Osteoblast (primary cell): ENCODE measurements at places on chromosomes 4 and X. TPM values are rescaled to one million over a fixed set of nuclear protein-coding genes. Genes with fewer than 3 reads are reported as not detected.
A peak's percentile ranks its signal among the peaks of the same experiment; 100 is the strongest.

Gene GIMD1
- total RNA-seq = not detected in 2 replicates

Gene FAM199X
- 20.3 and 22.4 TPM in 2 replicates for total RNA-seq

Gene MAGEB2
- not detected in 2 replicates for total RNA-seq

Gene TRPC3
- under 0.01 and 0.29 TPM in 2 replicates for total RNA-seq

Gene TRIML2
- under 0.01 TPM in 1 of 2 replicates, not detected in the other for total RNA-seq

Gene UCP1
- not detected in 2 replicates for total RNA-seq

DNA sequence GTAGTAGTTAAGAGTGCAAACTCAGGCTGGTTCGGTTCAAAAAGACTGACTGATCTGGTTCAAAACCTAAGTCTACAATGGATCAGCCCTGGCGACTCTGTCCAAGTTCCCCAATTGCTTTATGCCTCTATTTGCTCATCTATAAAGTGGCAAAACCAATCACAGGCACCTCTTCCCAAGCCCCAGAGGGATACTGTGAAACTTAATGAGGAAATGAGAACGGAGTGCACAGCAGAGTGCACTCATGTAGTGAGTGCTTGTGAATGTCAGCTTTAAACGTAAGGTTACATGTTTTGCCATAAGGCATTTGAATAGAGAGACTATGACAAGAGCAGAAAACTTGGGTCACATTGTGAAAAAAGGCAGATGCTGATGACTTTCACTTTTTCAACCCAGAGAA, 199.7 kb upstream of the KLF3 start:
- no peak overlapping the region for H3K4me3 ChIP-seq
- H3K27ac ChIP-seq = no peak overlapping the region
- peak; percentile 23 for DNase-seq
- H3K36me3 ChIP-seq = no peaks in the 10 kb centered on the region

GRCh38 chrX:40140706-40141499, 43.1 kb upstream of the BCOR start:
- peak; percentile 89 for DNase-seq
- no peak overlapping the region for H3K4me3 ChIP-seq
- H3K27ac ChIP-seq = no peak overlapping the region
- H3K27me3 ChIP-seq = peaks cover 20% of the 10 kb centered on the region
- H3K4me1 ChIP-seq = peaks cover 12% of the 10 kb centered on the region
- no peaks in the 10 kb centered on the region for H3K36me3 ChIP-seq

DNA sequence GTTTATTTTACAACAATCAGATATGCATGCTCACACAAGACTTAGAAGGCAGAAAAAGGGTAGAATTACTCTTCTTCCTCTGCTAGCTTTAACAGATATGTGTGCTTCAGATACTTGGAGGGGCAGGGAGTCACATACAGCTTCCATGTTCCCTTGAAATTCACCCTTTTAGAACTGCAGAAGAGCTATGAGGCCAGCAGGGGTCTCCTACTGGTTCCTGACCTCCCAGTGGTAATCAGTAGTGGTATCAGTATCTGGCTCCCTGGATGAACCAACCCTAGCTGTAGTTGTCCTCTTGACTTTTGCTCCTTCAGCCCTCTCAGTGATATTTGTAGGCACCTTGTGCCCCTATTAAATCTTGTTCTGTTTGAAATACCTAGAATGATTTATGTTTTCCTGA, 81.5 kb downstream of the RCHY1 start:
- H3K27ac ChIP-seq = no peak overlapping the region
- H3K4me1 ChIP-seq = no peaks in the 10 kb centered on the region
- no peak overlapping the region for H3K4me3 ChIP-seq
- H3K27me3 ChIP-seq = no peaks in the 10 kb centered on the region
- no peak for DNase-seq
- no peaks in the 10 kb centered on the region for H3K36me3 ChIP-seq

DNA sequence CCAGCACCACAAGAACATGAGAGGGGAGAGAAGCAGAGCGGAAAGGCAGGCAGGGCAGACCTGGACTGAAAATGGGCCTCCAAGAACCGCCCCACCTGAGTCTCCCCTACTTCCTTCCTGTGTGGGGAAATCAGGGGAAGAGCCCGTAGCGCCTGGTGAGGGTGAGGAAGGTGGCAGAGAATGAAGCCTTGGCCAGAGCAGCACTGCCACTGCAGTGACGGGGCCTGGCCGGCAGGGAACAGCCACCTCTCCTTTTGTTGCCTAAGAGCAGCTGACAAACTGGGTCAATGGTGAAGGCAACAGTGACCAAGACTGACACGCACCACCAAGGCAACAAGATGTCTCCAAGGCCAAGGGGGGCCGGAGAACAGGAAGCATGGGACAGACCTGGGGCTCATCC, 58.4 kb upstream of the CBR4 start:
- H3K4me1 ChIP-seq = peaks cover 41% of the 10 kb centered on the region
- H3K36me3 ChIP-seq = no peaks in the 10 kb centered on the region
- DNase-seq = no peak
- H3K27me3 ChIP-seq = no peaks in the 10 kb centered on the region

- DNase-seq = peak; percentile 69
- no peaks in the 10 kb centered on the region for H3K36me3 ChIP-seq
- H3K27me3 ChIP-seq = peaks cover 12% of the 10 kb centered on the region
- no peak overlapping the region for H3K27ac ChIP-seq
- no peak overlapping the region for H3K4me3 ChIP-seq
Measured at GRCh38 chr4:25111648-25112196, 48.5 kb downstream of the SEPSECS start.

- H3K27me3 ChIP-seq = no peaks in the 10 kb centered on the region
- no peaks in the 10 kb centered on the region for H3K4me1 ChIP-seq
- H3K27ac ChIP-seq = no peak overlapping the region
- no peak overlapping the region for H3K4me3 ChIP-seq
- DNase-seq = no peak
Measured at GRCh38 chrX:7787714-7788113, 55.3 kb upstream of the VCX start.

DNA sequence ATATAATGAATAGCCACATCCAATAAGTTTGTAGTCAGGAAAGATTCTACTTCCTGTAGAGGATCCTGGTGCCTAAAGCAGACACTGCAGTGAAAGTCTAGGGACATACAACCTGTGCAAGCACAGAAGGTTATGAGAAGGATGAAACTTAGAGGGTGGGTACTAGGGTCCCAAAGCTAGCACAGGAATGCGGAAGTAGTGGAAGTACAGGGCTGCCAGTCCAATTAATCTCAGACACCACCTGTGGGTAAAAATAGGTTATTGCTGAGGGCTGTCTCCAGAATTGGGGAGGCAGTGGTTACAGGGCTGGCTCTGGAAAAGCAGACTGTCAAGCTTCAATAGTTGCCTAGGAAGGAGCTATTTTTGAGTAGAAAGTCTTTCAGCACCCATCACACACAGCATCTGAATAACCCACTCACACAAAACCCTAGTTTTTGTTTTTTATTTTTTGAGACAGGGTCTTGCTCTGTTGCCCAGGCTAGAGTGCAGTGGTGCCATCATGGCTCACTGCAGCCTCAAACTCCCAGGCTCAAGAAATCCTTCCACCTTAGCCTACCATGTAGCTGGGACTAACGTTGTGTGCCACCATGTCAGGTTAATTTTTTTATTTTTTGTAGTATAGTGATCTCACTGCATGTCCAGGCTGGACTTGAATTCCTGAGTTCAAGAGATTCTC, 50.8 kb upstream of the ELF2 start:
- H3K4me1 ChIP-seq = no peaks in the 10 kb centered on the region
- no peak for DNase-seq
- H3K27me3 ChIP-seq = no peaks in the 10 kb centered on the region
- H3K4me3 ChIP-seq = no peak overlapping the region
- H3K27ac ChIP-seq = no peak overlapping the region

DNA sequence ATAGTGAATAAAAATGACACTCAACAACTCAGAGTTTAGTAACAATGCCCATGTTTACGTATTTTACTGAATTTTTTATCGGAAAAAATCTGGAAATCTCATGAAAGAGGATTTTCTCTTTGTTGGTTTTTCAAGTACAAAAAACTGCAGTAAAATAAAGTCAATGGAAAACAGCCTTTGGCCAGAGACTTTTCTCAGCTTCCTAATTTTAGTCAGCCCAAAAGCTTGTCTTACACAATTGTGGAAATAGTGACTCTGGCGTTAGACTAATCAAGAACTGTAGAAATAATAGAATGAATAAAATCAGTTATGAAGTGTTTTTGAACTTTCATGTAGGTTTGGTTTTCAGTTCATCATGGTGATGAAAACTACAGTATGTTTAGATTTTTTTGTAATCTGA, 234.7 kb downstream of the DKK2 start:
- no peak overlapping the region for H3K4me3 ChIP-seq
- H3K36me3 ChIP-seq = no peaks in the 10 kb centered on the region
- H3K4me1 ChIP-seq = no peaks in the 10 kb centered on the region
- H3K27me3 ChIP-seq = no peaks in the 10 kb centered on the region
- no peak for DNase-seq
- H3K27ac ChIP-seq = no peak overlapping the region

- DNase-seq = no peak
- no peak overlapping the region for H3K27ac ChIP-seq
- H3K4me3 ChIP-seq = no peak overlapping the region
- no peaks in the 10 kb centered on the region for H3K27me3 ChIP-seq
- no peaks in the 10 kb centered on the region for H3K36me3 ChIP-seq
- H3K4me1 ChIP-seq = peaks cover 7% of the 10 kb centered on the region
Measured at GRCh38 chrX:12010436-12010835, 127.8 kb upstream of the FRMPD4 start.

DNA sequence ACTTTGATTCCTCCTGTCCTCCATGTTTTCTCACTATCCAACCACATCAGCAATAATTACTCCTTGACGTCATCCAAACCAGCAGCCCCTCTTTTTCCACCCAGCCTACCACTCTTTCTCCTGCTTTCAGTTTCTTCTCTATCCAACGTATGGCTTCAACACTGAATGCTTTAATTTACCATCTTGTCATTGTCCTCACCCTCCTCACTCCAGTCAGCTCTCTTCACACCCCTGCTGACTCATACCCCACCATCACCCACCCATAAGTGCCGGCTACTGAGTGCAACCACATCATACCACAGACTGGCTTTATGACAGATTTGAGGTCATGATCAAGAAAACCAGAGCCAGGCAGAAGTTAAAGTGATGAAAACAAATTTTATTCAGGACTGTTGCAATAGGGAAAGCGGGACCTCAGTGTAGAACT, 9.8 kb upstream of the ANXA5 start:
- peak; percentile 81 for DNase-seq
- H3K4me1 ChIP-seq = peaks cover 24% of the 10 kb centered on the region
- no peaks in the 10 kb centered on the region for H3K36me3 ChIP-seq
- no peak overlapping the region for H3K4me3 ChIP-seq

DNA sequence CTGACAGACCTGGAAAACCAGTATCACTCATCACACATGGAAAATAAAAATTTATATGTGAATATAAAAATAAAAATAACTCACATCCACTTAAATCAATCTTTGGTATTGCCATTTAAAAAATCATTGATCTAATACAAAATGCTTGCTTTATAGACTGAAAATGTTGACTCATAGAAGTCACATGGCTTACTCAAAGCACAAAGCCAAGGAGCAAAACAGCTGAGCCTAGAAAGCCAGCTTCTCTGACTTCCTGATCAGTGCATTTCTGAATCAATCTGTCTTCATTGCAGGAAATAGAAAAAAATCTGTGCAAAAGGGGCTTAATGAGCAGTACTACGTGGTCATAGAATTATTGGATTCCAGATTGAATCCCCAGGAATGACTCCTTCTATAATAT, 176.9 kb upstream of the HS3ST1 start:
- H3K36me3 ChIP-seq = no peaks in the 10 kb centered on the region
- H3K4me3 ChIP-seq = no peak overlapping the region
- H3K4me1 ChIP-seq = no peaks in the 10 kb centered on the region
- no peak overlapping the region for H3K27ac ChIP-seq

DNA sequence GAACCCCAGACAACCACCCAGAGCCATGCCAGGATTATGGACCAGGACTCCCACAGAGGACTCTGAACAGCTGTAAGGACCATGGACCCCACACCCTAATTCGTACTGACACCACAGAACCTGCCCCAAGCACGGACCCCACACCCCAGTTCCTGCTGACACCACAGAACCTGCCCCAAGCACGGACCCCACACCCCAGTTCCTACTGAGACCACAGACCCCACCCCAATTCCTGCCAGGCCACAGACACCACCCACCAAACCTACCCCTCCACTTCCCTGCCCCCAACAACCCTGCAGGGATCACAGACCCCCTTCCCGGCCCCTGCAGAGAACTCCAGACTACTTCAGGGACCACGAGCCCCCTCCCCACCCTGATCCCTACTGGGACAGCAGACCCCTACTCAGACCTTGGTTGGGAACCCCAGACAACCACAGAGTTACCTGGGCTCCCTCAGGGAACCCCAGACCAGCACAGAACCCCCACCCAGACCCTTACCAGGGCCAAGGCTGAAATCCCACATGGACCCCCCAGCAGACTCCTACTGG, 1.4 kb upstream of the DHRSX start:
- H3K27ac ChIP-seq = no peak overlapping the region
- no peak overlapping the region for H3K4me3 ChIP-seq
- H3K36me3 ChIP-seq = no peaks in the 10 kb centered on the region
- H3K27me3 ChIP-seq = no peaks in the 10 kb centered on the region
- peaks cover 27% of the 10 kb centered on the region for H3K4me1 ChIP-seq
- DNase-seq = no peak

DNA sequence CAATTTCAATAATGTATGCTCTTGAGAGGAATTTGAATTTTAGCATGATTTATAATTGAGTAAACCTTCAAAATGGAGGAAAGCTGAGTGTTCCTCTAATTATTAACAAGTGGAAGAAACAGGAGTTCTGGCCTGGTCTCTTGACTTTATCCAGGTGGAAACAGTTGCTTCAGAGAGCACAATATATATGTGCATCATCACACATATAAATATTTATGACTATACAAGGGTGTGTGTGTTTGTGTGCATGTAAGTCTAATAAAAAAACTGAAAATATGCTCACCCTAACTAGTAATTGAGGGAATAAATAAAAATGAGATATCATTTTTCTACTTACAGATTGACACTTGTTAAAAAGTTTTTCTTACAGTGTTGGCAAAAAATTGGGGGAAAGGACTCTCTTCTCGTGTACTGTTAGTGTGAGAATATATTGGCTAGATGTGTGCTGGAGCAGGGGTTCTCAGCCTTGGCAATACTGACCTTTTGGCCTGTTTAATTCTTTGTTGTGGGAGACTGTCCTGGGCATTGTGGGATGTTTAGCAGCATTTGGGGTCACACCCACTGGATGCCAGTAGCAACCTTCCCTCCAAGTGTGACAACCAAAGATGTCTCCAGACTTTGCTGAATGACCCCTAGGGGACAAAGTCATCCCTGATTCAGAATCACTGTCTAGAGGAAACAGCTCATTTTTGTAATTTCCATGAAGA, 20.8 kb upstream of the HERC5 start:
- no peaks in the 10 kb centered on the region for H3K36me3 ChIP-seq
- no peak overlapping the region for H3K4me3 ChIP-seq
- DNase-seq = no peak
- H3K27ac ChIP-seq = no peak overlapping the region
- no peaks in the 10 kb centered on the region for H3K27me3 ChIP-seq

DNA sequence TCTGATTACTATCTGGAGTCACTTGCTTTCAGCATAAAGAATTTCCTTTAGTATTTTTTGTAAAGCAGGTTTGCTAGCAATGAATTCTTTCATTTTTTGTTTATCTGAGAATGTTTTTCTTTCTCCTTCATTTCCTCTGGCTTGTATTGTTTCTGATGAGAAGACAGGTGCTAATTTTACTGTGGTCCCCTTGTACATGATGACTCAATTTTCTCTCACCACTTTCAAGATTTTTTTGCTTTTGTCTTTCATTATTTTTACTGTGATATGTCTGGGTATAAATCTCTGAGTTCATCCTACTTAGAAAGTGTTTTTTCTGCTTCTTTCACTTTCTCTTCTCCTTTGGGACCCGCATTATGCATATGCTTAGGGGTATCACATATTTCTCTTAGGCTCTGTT, 62.6 kb downstream of the PKD2 start:
- H3K36me3 ChIP-seq = peaks cover 83% of the 10 kb centered on the region
- no peak for DNase-seq
- H3K4me1 ChIP-seq = no peaks in the 10 kb centered on the region

- no peak overlapping the region for H3K27ac ChIP-seq
- no peak for DNase-seq
- no peak overlapping the region for H3K4me3 ChIP-seq
- H3K4me1 ChIP-seq = peaks cover 10% of the 10 kb centered on the region
Measured at GRCh38 chr4:82467471-82467870, 37.1 kb downstream of the ENOPH1 start.
